ENCODE measurements at places on chromosomes 13 and 19.

GRCh38 chr19:50817941-50818858 is 5.4 kb downstream of the KLK1 start:
- peak; percentile 94 for DNase-seq

DNA sequence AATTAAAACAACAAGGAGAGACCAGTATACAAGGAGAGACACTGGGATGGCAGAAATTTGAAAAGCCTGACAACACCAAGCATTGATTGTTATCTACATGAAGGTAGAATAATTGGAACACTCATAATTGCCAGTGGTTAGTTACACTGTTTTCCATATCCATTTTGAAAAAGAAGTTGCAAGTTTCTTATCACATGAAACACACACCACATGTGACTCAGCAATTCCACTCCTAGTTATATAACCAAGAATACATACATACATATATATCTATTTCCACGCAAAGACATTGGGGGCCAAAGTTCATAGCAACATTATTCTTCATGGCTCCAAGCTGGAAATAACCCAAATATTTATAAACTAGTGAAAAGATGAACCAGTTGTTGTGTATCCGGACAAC is 15.2 kb upstream of the PABPC3 start:
- no peak for DNase-seq

DNA sequence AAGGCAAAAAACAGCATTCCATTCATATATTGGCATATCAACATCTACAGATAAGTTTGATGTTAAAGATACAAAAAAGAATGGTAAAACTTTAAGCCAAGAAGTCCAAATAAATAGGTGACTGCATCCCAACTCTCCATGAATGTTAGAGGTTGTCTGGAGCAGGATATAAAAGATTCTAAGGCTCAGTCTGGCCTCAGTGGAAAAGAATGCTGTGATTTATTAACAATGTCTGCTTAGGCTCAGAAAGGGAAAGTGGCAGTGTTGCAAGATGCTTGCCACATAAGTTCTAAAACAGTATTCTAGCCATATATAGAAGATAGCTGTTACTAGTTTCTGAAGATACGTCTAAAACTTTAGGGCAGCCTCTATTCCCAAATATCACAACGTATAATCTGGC is 179.8 kb upstream of the NBEA start:
- no peak for DNase-seq

- no peak for DNase-seq
These were observed 1566.5 kb upstream of the SLC10A2 start for GRCh38 chr13:104632736-104633135.

- peak; percentile 88 for DNase-seq
These were observed at the start of gene ZNF880 for GRCh38 chr19:52369559-52370340. TSS of gene ZNF880 (plus strand) at chr19:52369923. CDS start at chr19:52369966, 43 bp downstream.

- DNase-seq = no peak
These were observed 1.2 kb upstream of the ZNF579 start for GRCh38 chr19:55581823-55582223.
